PC-9 (cell line): ENCODE measurements at places on chromosomes 7 and 10. TPM values are rescaled to one million over a fixed set of nuclear protein-coding genes. Genes with fewer than 3 reads are reported as not detected.

GDF2 gene
- total RNA-seq, result not detected in 2 replicates

DHX32 gene
- 50.4 and 51.0 TPM in 2 replicates for total RNA-seq

AGAP6 gene
- total RNA-seq, result 16.0 and 17.9 TPM in 2 replicates

MBL2 gene
- total RNA-seq, result not detected in 2 replicates

ANKRD30A gene
- total RNA-seq, result not detected in 2 replicates

NUDT13 gene
- total RNA-seq, result 5.2 TPM in 2 replicates

CFAP46 gene
- not detected in 2 replicates for total RNA-seq

DOCK4 gene
- total RNA-seq, result 0.98 and 1.7 TPM in 2 replicates

BICC1 gene
- total RNA-seq, result not detected in 2 replicates

GPR22 gene
- not detected in 2 replicates for total RNA-seq

HMX3 gene
- total RNA-seq, result not detected in 2 replicates

GPC2 gene
- 4.5 and 10.0 TPM in 2 replicates for total RNA-seq

CRHR2 gene
- not detected in 2 replicates for total RNA-seq

LRMDA gene
- total RNA-seq, result not detected in 2 replicates

TAF3 gene
- 7.2 and 7.7 TPM in 2 replicates for total RNA-seq
